Forelimb muscle (tissue), 1 donor: ENCODE measurements at places on chromosomes 6 and 20.

DNA sequence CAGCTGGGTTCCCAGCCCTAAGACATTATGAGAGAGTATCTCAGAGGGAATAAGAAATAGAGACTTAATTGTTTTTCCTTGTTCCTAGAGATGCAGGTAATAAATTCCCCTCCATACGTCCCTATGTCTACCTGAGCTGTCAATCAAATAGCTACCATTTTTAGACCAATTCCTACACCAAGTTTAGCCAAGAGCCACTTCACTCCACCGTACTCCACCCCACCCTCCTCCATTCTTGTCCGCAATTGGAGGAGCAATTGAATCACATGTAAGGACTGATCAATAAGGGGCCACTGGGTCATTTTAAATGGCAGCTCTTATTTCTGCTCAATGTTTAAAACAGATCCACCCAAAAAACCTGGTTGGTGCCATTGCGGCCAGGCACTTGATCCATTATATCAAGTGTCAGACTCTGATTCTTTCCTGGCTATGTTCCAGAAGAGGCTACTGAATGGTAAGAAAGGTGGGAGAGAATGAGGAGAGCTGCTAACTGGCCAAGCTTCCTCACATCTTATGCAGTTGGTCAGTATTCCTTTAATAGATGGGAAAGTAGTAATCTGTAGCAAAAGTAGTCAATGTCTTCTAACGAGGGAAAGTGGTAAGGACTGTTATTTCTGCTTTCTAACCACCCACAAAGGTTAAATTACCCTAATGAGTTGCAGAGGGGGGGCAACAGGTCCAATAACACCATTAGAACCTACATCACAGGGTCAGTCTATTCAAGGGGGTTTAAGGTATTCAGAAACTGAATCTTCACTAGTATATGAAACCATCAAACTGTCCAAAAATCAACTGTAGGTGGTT, 34.1 kb downstream of the ARHGAP18 start:
- no peak for DNase-seq

- DNase-seq: no peak
Measured at GRCh38 chr6:158366363-158366762, 54.1 kb downstream of the TULP4 start.

- DNase-seq: no peak
Measured at GRCh38 chr6:70956191-70956450, 739 bp downstream of the B3GAT2 start.

- no peak for DNase-seq
Measured at GRCh38 chr6:119132261-119132981, 54.0 kb upstream of the FAM184A start.

- DNase-seq: no peak
Measured at GRCh38 chr6:130093546-130093945, 75.2 kb downstream of the L3MBTL3 start.

GRCh38 chr6:160328447-160328846, 19.7 kb upstream of the SLC22A3 start:
- DNase-seq: no peak

GRCh38 chr6:14851281-14851680, 394.6 kb upstream of the JARID2 start:
- no peak for DNase-seq

DNA sequence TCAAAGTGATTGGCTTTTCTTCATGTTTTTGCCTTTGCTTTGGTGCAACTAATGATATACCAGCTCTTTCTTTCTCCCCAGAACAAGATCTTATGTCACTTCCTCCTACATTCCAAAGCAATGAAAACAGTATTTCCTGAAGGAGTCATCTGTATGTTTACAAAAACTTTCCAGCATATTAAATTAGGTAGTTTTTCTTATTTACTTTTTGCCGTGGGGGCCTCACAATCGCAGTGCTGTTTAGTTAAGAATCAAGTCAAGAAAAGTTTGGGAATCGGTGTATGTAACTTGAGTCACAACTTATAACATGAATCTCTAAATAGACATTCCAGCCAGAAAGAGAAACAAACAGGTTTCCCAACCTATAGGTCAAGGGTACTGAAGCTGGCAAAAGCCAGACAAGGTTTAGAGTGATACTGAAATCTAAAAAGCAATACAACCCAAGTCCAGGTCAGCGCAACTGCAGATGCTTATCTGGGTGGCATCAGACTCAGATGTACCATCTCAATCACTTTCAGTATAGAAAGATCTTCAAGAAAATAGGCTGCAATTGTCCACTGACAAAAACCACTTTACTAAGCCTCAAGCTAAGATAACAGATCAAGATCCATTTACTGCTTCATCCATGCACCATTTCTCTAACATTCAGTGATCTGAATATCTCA, 63.6 kb downstream of the IPCEF1 start:
- DNase-seq: no peak

GRCh38 chr20:43939762-43940121, 25.1 kb downstream of the TOX2 start:
- DNase-seq: no peak

- DNase-seq: no peak
Measured at GRCh38 chr6:100473182-100473581, 8.5 kb upstream of the SIM1 start.

GRCh38 chr20:15655295-15655874, 917.9 kb downstream of the KIF16B start:
- DNase-seq: peak; percentile 24

DNA sequence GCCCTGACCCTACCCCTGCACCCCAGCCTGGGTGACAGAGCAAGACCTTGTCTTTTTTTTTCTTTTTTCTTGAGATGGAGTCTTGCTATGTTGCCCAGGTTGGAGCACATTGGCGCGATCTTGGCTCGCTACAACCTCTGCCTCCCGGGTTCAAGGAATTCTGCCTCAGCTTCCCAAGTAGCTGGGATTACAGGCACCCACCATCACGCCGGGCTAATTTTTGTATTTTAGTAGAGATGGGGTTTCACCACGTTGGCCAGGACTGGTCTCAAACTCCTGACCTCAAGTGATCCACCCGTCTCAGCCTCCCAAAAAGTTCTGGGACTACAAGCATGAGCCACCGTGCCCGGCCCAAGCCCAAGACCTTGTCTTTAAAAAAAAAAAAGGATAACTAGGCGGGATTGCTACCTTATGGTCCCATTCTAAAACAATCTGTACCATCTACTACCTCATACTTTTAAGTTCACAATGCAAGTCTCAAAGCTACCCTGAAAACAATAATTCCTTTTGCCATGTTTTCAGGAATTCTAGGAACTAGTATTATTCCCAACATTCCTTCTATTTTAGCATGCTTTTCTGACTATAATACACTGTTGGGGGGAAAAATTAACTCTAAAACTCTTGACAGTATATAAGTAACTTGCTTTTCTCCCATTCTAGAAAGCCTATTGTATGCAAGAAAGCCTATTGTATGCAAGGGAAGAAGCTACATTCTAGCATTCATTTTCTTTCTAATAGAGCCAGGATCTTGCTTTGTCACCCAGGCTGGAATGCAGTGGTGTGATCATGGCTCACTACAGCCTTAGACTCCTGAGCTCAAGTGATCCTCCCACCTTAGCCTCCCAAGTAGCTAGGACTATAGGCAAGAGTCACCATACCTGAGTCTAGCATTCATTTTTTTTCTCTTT, 6.6 kb downstream of the TUBB start:
- no peak for DNase-seq

GRCh38 chr20:57714409-57715267, 4.8 kb upstream of the PMEPA1 start:
- DNase-seq: no peak

GRCh38 chr20:62782893-62783278, 13.4 kb upstream of the MRGBP start:
- DNase-seq: no peak

GRCh38 chr20:23146181-23146580, 60.1 kb upstream of the CD93 start:
- DNase-seq: no peak

DNA sequence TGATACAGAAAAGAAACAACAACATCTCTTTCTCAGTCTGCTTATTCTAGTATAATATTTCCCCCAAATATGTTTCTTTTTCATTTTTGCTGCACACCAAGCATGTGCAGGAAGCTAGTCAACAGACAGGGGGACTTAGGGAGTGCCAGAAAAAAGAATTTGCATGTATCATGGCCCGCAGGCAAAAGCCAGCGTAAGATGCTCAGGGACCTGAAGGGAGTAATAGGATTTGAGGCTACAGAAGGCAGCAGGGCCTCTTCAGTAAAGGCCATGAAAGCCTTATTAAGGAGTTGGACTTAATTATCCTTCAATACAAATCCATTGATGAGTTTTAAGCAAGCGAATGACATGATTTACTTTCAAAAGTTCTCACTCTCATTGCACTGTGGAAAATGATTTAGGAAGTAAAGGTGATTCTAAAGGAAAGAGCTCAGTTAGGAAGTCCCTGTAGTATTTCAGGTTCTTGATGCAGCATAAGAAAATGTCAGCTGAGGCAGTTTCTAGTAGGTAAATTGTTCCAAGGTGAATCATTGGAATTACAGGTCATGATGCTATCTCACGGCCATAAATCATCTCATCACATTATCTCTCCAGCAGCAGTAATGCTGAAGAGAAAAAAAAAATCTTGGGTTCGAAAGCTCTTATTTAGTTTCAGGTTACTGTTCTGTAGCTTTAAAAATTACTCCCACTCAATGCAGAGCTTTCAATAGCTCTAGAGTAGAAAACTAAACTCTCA, 94.8 kb downstream of the PTCHD4 start:
- DNase-seq: no peak

- no peak for DNase-seq
Measured at GRCh38 chr6:24391756-24392405, 10.9 kb upstream of the MRS2 start.

GRCh38 chr20:37305079-37305478, 15.6 kb downstream of the MANBAL start:
- DNase-seq: no peak

GRCh38 chr6:55543633-55544309, 35.2 kb downstream of the HMGCLL1 start:
- DNase-seq: no peak

- no peak for DNase-seq
Measured at GRCh38 chr6:36067374-36068011, 39.9 kb downstream of the MAPK14 start.

GRCh38 chr6:117783279-117783678, 108.0 kb downstream of the NUS1 start:
- no peak for DNase-seq

DNA sequence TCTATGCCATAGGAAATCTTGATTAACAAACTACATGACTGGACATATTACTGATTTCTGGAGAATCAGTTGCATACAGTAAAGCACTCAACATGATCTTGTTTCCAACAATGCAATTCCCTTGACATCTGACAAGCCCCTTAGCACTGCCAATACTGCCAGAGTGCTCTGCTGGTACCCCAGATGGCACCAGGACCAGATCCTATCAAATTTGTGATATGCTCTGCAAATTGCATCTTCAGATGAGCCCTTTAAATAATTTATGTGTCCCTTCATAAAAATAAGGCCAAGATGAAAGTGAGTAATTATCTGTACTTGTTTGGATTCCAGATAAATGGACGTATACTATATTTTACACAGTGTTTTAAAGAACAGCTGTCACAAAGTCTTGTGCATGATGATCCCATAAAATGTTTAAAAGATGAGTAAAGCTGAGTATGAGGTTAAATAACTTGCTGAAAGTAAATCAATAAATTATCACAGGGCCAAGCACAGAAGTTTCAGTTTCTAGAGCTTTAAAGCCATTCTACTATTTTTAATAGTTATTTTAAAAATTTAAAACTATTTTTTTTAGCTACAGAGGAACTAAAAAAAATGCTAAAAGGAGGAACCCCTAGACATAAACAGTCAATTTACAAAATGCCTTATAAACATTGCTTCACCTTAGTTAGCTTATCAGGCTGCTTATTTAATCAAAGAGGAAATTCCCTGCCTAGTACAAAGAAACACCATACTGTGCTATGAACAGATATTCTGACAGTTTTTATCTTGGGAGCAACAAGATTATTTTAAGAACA, 42.1 kb downstream of the NUDT3 start:
- no peak for DNase-seq

- DNase-seq: no peak
Measured at GRCh38 chr6:20160541-20161283, 51.6 kb downstream of the MBOAT1 start.

DNA sequence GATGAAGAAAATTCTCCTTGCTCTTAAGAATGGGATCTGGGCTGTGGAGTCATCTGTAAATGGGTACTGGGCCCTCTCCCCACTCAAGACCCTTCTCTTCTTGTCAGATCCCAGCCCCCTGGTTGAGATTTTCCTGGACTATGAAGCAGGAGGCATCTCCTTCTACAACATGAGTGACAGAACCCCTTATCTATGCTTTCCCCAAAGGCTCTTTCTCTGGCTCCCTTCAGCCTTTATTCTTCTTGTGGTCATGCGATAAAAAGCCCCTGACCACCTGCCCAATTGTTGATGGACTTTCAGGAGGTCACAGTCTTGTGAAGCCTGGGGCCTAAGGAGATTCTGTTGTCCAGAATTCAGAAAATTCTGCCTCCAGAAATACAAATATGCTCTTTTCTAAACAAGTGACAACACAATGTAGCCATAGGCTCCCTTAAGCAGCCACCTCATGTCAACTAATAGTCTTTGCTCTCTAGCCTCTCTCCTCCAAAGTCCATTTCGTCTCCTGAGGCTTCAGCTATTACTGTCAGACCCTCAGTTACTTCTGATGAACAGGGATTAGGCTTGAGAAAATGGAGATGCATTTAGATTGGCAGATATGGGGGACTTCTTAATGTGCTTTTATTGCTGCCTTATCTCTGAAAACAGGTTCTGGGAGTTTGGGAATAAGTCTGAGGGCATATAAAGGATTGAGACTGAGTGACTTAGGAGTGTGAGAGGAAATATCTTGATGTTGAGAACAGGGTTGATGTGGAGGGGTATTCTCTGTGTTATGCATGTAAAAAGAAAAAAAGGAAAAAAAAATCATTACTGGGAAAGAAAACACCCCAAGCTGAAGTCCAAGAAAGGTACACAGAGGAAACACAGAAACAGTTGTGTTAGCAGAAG, 20.6 kb downstream of the BTN2A1 start:
- no peak for DNase-seq

DNA sequence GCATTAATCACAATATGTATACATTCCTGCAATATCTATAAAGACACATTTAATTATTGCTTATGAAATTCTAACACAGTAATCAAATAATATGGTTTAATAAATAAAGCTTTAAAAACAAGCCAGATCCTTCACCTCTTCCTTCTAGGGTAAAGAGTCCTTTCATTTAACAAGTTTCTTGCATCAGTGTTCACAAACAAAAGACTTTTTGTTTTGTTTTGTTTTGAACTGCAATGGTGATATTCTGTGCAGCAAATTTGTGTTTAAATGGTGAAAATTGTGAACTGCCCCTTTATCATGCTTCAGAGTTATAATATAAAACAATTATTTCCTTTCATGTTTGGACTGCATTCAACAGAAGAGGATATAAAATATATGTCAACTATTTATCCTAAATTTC, 177.3 kb downstream of the EPHA7 start:
- DNase-seq: no peak
